ENCODE measurements at places on chromosomes 2 and 18.
A peak's percentile ranks its signal among the peaks of the same experiment; 100 is the strongest.

DNA sequence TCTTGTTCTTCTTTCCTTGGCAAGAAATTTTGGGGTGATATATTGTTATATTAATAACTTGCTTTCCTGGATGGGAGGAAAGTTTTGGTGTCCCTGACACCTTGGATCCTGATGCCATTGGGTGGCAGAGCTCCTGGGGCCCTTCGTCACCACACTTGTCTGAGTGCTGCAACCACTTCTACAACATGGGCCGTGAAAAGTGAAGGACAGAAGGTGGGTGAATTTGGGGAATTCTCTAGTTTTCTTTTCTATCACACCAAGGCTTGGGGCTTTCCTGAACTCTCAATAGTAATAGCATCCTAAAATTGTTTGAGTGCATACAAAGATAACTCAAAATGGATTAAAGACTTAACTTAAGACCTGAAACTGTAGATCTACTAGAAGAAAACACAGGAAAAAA is 10.0 kb downstream of the ACOXL start:
- no peak for DNase-seq

GRCh38 chr18:41745166-41746049 is 209.6 kb upstream of the PIK3C3 start:
- peak; percentile 9 for DNase-seq

GRCh38 chr2:212975333-212975732 is 176.1 kb downstream of the IKZF2 start:
- no peak for DNase-seq

DNA sequence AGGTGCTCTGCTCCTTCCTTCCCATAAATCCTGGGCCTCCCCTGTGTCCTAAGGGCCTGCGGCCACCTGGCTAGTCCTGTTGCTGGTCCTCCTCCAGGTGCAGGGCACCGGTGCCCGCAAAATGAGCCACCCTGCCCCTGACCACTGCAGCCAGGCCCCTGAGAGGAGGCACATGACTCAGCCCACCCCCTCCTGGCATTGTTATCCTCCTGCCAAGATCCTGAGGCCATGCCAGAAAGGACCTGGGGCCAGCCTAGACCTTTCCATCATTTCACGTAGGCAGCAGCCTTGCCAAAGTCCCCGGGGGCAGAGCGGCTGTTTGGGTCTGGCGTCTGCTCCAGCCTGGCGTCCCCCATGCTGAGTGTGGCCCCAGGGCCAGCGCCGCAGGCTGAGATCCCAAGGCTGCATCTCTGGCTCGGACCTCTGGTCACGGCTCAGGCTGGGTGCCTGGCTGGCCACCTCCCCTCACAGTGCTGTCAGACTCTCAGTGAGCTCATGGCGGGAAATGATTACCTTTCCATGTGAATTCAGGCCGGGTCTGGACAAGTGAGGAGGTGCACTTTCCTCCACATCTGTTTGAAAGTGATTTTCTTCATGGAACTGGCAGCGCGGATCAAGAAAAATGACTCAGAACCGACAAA is 81.0 kb downstream of the NDUFA10 start:
- DNase-seq: no peak

DNA sequence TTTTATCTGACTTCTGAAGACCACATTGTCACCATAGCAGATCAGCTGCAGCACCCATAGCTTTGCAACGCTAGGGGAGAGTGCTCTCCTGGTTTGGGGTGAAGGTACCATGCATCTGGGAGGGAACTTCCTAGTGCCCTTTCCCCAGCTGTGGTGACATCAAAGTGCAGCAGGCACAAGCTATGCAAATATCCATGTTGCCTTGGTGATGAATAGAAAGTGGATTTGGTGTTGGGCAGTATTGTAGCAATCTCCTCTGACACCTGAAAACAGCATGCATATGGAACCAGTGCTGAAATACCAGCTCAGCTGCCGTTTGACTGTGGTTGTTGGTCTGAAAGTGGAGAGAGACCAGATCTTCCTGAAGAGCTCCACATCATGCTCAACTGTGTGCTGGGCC is 37.1 kb downstream of the BCL2L11 start:
- DNase-seq: no peak

DNA sequence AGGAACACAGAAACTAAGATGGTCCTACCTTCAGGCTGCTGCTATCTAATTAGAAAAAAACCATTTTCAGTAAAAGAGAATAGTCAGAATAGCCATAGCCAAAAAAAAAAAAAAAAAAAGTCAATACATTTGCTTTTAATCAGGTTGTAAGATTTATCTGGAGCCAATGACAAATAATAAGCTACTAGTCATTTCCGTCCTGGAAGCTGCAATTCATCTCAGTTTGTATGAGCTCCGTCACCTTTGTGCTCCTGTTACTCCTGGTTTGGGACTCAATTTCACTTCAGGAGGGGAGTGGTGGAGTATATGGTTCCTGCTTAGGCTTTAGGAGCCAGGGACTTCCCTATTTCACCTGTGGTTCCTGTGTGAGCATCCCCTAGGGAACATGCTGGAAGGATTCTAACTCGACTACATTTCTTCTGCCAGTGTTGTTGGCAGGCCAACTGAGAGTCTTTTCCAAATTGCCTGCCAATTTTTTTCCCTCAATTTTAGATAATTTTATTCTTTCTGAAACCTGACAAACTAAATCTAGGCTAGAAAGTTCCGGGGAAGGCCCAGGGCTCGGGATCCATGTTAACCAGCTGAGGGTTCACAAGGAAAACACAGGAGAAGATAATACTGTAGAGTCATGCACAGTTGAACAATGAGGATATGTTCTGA is 481.8 kb downstream of the DLGAP1 start:
- DNase-seq: no peak

DNA sequence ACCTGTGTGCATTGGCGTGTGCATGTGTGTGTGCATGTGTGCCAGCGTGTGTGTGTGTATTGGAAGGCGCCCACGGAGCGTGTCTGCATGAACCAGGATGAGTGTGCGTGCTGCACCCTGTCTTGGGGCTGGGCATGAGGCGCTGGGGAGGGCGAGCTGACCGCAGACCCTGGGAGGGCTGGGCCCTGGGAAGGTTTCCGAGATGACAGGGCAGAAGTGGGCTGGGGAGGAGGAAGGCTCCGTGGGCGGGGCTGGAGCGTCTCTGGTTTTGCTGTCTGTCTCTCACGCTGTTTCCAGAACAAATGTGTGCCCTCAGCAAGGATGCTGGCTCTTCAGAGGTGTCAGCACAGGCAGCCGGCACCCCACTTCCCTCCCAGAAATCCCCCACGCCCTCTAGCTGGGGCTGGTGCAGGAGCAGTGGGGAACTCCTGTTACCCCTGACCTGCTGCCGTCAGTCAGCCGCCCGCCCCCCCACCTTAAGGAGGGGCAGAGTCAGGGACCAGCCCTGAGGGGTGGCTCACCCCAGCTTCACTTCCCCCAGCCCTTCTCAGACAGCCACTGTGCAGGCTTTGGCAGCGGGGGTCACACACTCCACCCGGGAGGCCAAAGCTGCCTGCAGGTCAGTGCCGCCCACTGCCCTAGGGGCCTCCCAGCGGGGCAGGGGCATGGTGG is at the start of gene GPR35:
Gene GPR35, plus strand, starts transcription at position 531 of the 672 bp plus-strand sequence. CDS start 4,473 bp downstream, outside the sequence.
- peak; percentile 65 for DNase-seq

GRCh38 chr2:55011831-55012671 is 38.2 kb downstream of the RTN4 start:
- DNase-seq: no peak

- no peak for DNase-seq
These were observed 17.2 kb upstream of the SDC1 start for GRCh38 chr2:20241973-20242726.

DNA sequence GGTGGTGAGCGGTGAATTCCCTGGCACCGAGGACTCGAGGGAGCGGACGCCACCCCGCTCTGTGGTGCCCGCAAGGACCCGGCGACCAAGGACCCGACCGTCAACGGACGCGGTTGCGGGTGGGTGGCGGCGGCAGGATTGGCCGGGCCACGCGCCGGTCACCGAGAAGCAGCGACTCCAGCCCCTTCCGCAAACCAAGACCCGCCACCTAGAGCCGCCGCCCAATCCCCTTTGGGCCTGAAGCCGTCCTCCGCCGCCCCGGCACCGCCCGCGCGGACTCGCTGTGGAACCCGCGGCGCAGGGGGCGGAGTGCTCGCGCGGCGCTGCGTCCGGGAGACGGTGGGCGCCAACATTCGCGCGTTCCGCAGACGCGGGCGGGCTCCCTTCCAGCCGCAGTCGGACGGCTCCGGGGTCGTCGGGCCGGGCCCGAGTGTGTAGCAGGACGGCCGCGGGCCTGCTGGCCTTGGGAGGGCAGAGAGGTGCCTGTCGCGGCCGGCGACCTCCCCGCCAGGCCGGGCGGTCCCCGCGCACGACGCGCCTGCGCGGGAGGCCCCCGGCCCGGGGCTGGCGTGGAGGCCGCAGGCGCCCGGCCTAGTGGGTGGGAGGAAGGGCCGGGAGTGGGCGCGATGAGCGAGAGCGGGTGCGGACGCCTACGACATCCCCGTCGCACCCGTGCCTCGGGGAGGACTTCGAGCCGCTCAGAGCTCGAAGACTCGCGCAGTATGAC is at the start of the genes FAM228B and PFN4:
Gene FAM228B, plus strand, starts transcription at position 275 of the 727 bp plus-strand sequence. CDS start 893 bp downstream, outside the sequence.
Gene PFN4, minus strand, starts transcription at position 140 of the 727 bp plus-strand sequence. CDS start 799 bp downstream, outside the sequence.
- DNase-seq: peak; percentile 79

Data from NCI-H226 (cell line).